H1 (cell line): ENCODE measurements at places on chromosomes 2 and 18. TPM values are rescaled to one million over a fixed set of nuclear protein-coding genes. Genes with fewer than 3 reads are reported as not detected.

COBLL1 gene
- 1.4 and 2.2 TPM in 2 replicates for polyA plus RNA-seq

CCDC141 gene
- 0.56 and 0.58 TPM in 2 replicates for polyA plus RNA-seq

SFT2D3 gene
- 7.3 and 10.3 TPM in 2 replicates for polyA plus RNA-seq

DNAH7 gene
- 0.08 TPM in 2 replicates for polyA plus RNA-seq

PPP3R1 gene
- 5.5 and 9.3 TPM in 2 replicates for polyA plus RNA-seq

PLGLB1 gene
- polyA plus RNA-seq: 0.14 TPM in 2 replicates

TP53I3 gene
- 34.5 and 36.3 TPM in 2 replicates for polyA plus RNA-seq

UGT1A8 gene
- 0.03 TPM in 1 of 2 replicates, not detected in the other for polyA plus RNA-seq

ZNF516 gene
- 7.3 and 9.2 TPM in 2 replicates for polyA plus RNA-seq
